ENCODE measurements at places on chromosomes 3 and 15.

- peak; percentile 28 for DNase-seq
These were observed 675 bp downstream of the BRPF1 start for GRCh38 chr3:9732080-9732739.

DNA sequence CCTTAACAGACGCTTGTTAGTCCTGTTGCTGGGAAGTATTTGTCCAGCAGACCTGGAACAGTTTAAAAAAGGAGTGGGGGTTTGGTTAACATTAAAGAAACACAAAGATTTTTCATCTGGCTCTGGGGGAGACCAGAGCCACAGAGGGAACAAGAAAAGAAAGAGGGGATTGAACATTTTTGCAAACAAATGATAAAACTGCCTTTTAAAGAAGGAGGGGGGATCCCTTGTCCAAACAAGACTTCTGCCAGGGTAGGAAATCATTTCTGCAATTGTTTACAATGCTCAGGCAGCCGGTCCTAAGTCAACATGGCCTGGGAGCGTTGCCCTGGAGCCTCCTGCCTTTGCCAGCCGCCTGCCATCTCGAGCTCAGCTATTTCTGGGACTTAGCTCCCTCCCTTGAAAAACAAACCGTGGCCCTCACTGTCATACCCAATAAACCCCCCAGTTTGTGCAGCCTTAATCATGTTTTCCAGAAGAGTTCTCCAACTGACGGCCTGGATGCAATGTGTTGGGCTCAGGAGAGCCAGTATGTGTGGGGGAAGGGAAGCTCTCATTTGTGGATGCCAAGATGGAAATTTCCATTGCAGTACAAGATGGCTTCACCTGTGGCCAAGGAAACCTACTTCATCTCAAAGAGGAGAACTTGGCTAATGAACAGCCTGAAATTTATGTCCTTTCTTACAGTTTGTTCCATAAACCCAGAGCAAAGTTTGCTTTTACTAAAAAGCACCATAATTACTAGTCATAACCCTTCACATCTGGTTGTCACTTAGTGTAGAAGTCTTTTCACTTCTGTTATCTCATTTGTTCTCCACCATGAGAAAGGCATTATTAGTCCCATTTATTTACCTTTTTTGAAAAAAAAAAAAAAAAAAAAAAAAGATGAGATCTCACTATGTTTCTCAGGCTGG is 75.9 kb upstream of the RNU6-1 start:
- DNase-seq: no peak

- no peak for DNase-seq
These were observed 20.3 kb downstream of the PDZRN3 start for GRCh38 chr3:73604451-73604850.

DNA sequence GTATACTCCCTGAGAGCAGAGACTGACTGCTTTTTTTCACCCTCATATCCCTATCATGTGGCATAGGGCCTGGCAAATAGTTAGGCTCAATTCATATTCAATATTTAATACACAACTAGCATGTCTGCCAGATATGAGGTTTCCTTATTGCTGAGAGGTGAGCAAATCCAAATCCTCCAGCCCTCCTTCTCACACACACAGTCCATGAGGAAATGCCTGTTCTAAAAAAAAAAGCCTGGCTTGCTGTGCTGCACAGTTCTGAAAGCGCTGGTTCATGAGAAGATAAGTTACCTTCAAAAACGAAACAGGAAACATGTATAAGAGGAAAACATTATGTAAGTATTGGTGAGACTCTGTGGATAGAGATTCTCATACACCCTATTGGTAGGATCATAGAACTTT is 15.5 kb upstream of the ACAP2 start:
- no peak for DNase-seq

- no peak for DNase-seq
These were observed 476.8 kb downstream of the SHQ1 start for GRCh38 chr3:72371431-72371830.

GRCh38 chr3:160956785-160957184 is 148.4 kb downstream of the B3GALNT1 start:
- no peak for DNase-seq

GRCh38 chr3:194296454-194297263 is 54.5 kb downstream of the CPN2 start:
- no peak for DNase-seq

- DNase-seq: no peak
These were observed 74.9 kb downstream of the CEMIP start for GRCh38 chr15:80854104-80854503.

DNA sequence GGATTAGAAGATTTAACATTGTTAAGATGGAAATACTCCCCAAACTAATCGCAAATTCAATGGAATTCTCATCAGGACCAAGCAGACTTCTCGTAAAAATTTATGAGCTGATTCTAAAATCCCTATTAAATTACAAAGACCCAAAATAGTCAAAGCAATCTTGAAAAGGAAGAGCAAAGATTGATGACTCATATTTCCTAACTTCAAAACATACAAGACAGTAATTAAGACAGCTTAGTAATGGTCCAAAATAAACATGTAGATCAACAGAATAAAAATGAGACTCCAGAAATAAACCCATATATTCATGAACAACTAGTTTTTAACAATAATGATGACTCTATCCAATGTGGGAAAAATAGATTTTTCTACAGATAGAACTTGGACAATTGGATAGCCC is 148.7 kb downstream of the SI start:
- DNase-seq: no peak

DNA sequence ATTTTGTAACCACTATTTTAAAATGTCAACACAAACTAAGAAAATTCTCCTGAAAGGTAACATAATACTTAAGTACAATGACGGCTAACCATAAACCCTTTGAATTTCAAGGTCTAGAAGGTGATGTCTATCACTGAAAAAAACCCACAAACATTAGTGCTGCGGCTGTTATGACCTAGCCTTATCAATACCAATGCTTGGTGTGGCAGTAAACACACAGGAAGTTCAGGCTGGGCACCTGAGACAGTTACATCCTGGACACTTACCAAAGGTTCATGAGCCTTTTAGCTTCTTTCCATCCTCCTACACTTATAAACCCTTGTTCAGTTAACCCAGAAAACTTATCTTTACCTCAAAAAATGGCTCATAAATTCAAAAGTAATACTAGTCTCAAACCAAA is 5.8 kb downstream of the HSPBAP1 start:
- DNase-seq: no peak

DNA sequence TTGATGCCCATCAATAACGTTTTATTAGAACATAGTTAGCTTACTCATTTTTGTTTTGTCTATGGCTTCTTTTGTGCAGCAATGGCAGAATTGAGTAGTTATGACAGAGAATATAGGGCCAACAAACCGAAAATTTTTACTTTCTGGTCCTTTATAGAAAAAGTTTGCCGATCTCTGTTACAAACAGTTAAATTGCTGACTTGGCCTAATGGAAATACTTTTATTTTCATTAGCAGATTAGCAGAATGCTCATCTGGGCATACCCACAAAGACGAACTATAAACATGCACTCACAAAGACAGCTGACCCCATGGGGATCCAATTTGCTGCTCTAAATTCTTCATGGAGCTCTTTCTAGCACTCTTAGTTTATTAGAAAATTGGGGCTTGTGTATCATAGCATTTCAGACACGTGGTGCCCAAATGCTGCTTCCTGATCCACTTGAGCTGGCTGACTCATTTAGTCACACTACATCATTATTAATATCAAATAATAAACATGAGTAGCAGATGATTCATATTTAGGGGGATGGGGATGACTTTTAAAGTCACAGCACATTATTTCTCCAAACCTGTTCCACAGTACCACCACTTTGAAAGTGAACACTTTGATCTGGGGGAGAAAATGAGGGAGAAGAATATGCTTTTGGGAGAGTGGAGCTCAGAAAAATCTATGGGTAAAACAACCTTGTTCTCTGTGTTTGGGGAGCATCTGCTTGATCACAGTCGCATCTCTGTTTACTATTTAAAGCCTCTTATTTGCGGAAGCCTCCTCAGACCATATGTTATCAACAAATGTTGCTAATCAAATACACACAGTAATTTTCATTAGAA is 228.1 kb upstream of the FEZF2 start:
- no peak for DNase-seq

- DNase-seq: no peak
These were observed 48.7 kb upstream of the VEPH1 start for GRCh38 chr3:157551961-157552360.

DNA sequence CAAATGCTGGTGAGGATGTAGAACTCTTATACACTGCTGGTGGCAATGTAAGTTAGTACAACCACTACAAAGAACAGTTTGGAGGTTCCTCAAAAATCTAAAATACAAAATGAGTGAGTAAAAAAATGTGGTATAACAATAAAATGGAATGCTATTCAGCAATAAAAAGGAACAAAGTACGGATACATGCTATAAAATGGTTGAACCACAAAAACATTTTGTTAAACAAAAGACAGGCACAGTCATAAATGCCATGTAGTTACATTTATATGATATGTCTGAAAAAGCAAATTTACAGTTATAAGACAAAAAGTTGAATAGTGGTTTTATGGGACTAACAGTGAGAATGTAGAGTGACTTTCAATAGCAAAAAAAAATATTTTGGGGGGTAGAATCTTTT is 285.8 kb downstream of the TBC1D5 start:
- no peak for DNase-seq

- DNase-seq: no peak
These were observed 8.5 kb downstream of the MBNL1 start for GRCh38 chr3:152277198-152277597.

Data from activated CD4-positive, alpha-beta T cell treated with anti-CD3 and anti-CD28 coated beads for 4 hours (primary cell).